ENCODE measurements at places on chromosomes 1 and 21.
A peak's percentile ranks its signal among the peaks of the same experiment; 100 is the strongest.

DNA sequence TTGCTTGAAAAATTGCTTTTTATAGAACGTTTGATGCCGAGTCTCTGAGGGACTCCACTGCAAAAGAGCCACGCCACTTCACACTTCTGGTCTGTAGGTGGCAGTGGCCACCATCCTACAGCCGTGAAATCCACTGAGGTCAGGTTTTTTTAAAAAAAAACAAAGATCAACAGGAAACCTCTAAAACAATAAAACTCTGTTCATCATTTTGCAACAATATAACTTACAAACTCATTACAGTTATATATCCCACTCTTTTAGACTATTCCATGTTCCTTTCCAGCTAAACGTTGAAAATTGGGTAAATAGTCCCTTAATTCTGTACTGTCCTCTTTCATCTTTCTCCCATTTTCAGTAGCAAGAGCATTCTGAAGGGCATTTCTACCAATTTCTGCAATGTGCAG is 64.6 kb upstream of the FMN2 start:
- peak; percentile 5 for DNase-seq

DNA sequence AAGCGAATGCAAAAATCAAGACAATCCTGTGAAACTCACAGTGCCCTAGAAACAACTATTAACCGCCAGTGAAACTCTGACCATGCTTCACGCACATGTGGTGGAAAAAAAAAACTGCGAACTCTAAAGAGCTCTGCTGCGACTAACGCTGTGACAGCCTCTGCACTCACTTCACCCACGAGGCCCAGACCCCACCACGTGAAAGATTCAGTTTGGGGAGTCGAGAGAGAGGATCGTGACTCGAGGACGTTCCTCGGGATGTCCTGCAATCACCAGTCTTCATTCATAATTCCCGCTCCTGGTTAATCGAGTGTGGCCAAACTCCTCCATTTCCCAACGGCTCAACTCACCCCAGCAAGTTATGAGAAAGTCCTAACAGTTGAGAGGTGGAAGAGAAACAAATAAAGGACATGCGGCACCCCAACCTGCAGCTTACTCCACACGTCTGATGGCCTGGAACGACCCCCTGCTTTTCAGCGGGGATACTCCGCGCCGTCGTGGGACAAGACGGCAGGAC is 1.1 kb downstream of the SERBP1 start:
- DNase-seq, result peak; percentile 45

GRCh38 chr1:160647329-160647720 is 481 bp upstream of the SLAMF1 start:
- DNase-seq, result no peak

GRCh38 chr21:35509001-35509704 is 460.1 kb upstream of the RUNX1 start:
- DNase-seq, result no peak

DNA sequence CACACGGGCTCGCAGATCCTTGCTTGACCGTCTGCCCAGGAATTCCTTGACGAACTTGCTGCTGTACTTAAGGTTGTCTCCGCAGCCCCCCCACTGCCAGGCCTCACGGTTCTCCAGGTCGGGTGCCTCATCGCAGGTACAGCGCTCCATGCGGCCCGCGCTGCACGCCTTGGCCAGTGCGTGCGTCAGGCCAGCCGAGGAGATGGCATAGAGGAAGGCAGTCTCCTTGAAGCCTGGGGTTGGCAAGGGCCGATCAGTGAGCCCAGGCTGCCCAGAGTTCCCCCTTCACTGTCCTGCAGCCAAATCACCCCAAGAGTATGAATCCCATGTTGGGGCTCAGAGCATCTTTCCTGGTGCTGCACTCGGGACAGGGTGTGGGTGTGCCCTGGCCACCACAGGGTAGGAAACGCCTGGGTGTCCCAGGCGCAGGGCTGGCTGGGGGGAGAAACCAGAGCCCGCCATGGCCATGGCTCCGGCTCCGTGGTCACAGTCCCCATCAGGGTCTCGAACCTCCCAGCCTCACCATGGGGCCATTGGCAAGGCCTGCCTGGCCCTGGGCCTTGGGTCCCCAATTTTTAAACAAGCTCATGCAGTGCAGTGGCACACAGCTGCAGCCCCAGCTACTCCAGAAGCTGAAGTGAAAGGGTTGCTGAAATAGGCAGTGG is 23.4 kb downstream of the WNT9A start:
- DNase-seq, result no peak

DNA sequence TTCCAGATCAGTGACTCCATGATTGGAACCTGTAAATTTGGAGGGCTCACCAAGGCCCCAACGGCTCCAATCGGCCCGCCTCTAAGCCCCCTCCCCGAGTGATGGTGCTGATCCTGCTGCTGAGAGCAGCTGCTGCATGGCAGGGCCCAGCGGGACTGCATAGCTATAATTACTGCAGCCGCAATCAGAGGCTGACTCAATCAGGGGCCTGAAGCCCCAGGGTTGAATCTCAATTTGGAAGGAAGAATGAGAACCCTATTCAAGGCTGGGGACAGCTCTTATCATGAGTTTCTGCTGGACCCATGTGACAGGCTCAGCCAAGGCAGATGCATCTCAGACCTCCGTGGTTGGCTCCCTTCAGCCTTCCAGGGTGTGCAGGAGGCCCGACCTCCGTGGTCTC is 42.8 kb upstream of the MAGOH start:
- no peak for DNase-seq

All from activated naive CD8-positive, alpha-beta T cell treated with anti-CD3 and anti-CD28 coated beads, Interleukin-2, amount 50 U/mL, for 24 hours (primary cell).